ENCODE measurements at places on chromosomes 7 and 10. TPM values are rescaled to one million over a fixed set of nuclear protein-coding genes. Genes with fewer than 3 reads are reported as not detected.

GRCh38 chr10:62352356-62352970 lies 21.7 kb upstream of the ZNF365 start:
- no peak overlapping the region for H3K4me3 ChIP-seq
- H3K36me3 ChIP-seq, result no peaks in the 10 kb centered on the region
- H3K27ac ChIP-seq, result no peak overlapping the region
- DNase-seq, result no peak
- no peaks in the 10 kb centered on the region for H3K27me3 ChIP-seq

- no peaks in the 10 kb centered on the region for H3K27me3 ChIP-seq
- no peak overlapping the region for H3K27ac ChIP-seq
- no peaks in the 10 kb centered on the region for H3K4me1 ChIP-seq
Measured at GRCh38 chr7:45236666-45237065, 79.1 kb downstream of the RAMP3 start.

DNA sequence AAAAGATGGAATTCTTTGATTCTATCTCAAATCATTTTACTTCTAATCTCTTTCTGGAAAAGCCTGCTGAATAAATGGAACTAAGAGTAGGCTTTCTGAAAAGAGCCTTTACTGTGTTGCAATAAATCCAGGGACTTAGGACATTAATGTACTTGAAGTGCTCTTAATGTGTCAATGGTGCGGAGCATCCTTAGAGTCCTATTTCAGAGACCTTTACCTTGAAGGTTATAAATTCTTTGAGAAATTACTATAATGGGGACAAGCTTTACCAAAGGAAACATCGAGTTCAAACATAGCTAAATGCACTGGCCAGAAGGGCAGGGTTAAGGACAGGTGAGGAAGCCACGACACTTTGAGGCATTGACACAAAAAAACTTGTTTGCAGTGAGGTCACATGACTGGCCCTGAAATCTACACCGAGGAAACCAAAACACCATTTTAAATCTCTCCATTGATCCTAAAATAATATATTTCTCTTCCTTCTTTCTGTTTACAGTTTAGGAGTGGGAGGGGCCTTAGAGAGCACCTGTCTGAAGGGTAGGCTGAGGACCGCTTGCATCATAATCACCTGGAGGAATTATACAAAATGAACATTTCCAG lies 48.1 kb upstream of the EXOC6 start:
- no peaks in the 10 kb centered on the region for H3K4me1 ChIP-seq
- no peaks in the 10 kb centered on the region for H3K36me3 ChIP-seq
- H3K27me3 ChIP-seq, result no peaks in the 10 kb centered on the region
- no peak overlapping the region for H3K27ac ChIP-seq
- H3K4me3 ChIP-seq, result no peak overlapping the region

GRCh38 chr7:42272793-42273665 lies 36.0 kb upstream of the GLI3 start:
- no peak overlapping the region for H3K4me3 ChIP-seq
- no peaks in the 10 kb centered on the region for H3K4me1 ChIP-seq
- H3K27me3 ChIP-seq, result no peaks in the 10 kb centered on the region
- no peak for DNase-seq
- no peaks in the 10 kb centered on the region for H3K36me3 ChIP-seq

DNA sequence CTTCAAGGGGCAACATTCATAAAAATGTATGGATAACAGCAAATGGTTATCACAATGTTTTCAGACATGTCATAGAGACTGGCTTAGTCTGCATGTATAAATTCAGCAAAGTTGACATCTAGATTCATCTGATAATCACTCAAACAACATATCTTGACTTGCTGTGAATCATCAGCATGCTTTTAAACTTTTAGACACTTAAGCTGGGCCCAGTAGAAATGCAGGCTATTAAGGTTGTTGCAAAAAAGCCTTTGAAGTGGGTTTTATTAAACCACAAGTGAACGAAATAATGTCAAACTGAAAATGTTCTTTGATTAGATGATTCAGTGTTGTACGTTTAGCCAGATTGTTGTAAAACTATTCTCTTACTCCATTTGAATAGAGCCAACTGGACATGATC lies 759.6 kb downstream of the NXPH1 start:
- DNase-seq, result no peak
- H3K27me3 ChIP-seq, result no peaks in the 10 kb centered on the region
- H3K36me3 ChIP-seq, result no peaks in the 10 kb centered on the region
- H3K4me3 ChIP-seq, result no peak overlapping the region
- no peaks in the 10 kb centered on the region for H3K4me1 ChIP-seq
- H3K27ac ChIP-seq, result no peak overlapping the region

- DNase-seq, result no peak
- H3K27me3 ChIP-seq, result peaks cover 7% of the 10 kb centered on the region
- H3K4me1 ChIP-seq, result no peaks in the 10 kb centered on the region
- no peak overlapping the region for H3K4me3 ChIP-seq
- no peak overlapping the region for H3K27ac ChIP-seq
Measured at GRCh38 chr10:43074409-43074808, 2.5 kb upstream of the RET start.

DNA sequence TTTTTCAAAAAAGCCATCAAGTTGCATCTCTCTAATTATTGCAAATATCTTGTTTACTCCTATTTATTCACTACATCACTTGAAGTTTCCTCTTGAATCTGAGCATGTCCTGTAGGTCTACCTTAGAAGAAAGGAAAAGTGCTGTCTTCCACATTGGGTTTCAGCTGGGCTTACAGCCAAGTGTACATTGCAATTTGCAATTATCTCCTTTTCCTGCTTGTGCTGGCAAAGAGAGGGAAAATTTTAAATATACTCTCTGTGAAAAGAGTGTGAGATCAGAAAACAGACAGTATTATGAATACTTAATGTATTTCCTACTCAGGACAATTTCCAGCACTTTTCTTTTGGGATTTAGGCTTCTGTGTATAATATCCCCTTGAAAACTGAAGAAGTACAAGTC lies 839.7 kb downstream of the CNTNAP2 start:
- H3K4me3 ChIP-seq, result no peak overlapping the region
- H3K4me1 ChIP-seq, result no peaks in the 10 kb centered on the region
- no peak overlapping the region for H3K27ac ChIP-seq
- DNase-seq, result no peak
- H3K36me3 ChIP-seq, result no peaks in the 10 kb centered on the region
- H3K27me3 ChIP-seq, result no peaks in the 10 kb centered on the region

- peak; percentile 23 for DNase-seq
- H3K27ac ChIP-seq, result peak overlapping the region; percentile 91
- no peaks in the 10 kb centered on the region for H3K36me3 ChIP-seq
- H3K4me3 ChIP-seq, result peak overlapping the region; percentile 70
- H3K27me3 ChIP-seq, result no peaks in the 10 kb centered on the region
Measured at GRCh38 chr10:110209926-110210673, 2.7 kb downstream of the MXI1 start.

DNA sequence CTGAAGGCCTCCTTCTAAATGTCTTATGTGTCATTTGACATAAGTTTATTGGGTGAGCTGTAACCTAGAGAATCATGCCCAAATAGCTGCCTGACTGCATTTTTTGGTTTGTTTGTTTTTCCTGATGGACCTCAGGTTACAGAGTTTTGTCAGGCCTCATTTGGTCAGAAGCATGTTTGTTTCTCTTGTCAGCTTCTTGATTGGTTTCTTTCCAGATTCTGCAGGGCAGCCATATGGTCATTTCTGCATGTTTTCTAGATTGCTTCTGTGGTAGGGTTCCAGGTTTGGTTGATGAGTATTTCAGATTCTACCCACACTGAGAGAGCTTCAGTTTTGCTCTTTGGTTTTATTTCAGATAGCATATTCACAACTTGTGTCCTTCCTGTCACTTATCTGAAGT lies 28.0 kb downstream of the GLCCI1 start:
- no peak overlapping the region for H3K4me3 ChIP-seq
- H3K36me3 ChIP-seq, result no peaks in the 10 kb centered on the region
- no peaks in the 10 kb centered on the region for H3K27me3 ChIP-seq
- no peaks in the 10 kb centered on the region for H3K4me1 ChIP-seq
- DNase-seq, result peak; percentile 13
- no peak overlapping the region for H3K27ac ChIP-seq

The CDC14C gene
- total RNA-seq, result not detected

- no peak overlapping the region for H3K27ac ChIP-seq
- DNase-seq, result no peak
- no peaks in the 10 kb centered on the region for H3K27me3 ChIP-seq
- no peaks in the 10 kb centered on the region for H3K4me1 ChIP-seq
- H3K36me3 ChIP-seq, result no peaks in the 10 kb centered on the region
- no peak overlapping the region for H3K4me3 ChIP-seq
Measured at GRCh38 chr10:8835453-8836167, 781.1 kb downstream of the GATA3 start.

GRCh38 chr7:36571190-36571560 lies 153.1 kb downstream of the AOAH start:
- no peaks in the 10 kb centered on the region for H3K36me3 ChIP-seq
- no peak overlapping the region for H3K4me3 ChIP-seq
- DNase-seq, result no peak

DNA sequence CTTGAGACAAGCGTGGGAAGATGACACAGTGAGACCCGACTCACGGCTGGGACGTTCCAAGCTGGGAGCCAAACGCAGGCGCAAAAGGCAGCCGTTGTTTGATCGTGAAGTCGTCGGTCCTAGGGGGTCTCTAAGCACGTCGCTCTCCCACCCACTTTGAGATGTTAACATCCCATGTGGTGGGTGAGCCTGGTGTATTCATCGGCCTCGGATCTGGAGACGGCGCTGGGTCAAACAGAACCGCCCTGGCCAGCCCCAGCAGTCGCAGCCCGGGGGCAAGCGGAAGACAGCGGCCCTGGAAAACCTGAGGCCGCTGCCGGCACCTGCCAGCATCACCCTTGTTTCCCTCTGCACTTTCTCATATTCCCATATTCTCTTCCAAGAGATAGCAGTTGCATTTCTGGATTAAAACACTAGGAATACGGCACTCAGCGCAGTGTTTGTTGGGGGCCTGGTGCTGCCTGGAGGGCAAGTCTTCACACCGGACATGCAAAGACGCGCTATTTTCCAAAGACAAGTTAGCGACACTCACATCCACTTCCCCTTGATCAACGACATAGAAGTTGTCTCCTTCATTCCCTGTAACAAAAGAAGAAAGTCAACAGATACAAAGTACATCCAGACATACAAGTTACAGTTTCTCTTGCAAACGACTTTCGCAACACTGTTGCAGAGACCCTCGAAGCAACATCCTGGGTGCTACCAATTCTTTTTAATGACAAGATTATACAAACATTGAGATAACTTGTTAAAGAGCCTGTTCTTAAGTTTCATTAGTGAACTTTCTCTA lies 86.2 kb upstream of the PDGFA start:
- H3K4me3 ChIP-seq, result no peak overlapping the region
- H3K4me1 ChIP-seq, result no peaks in the 10 kb centered on the region
- H3K36me3 ChIP-seq, result no peaks in the 10 kb centered on the region
- H3K27ac ChIP-seq, result no peak overlapping the region

The HTR5A gene
- not detected for total RNA-seq

DNA sequence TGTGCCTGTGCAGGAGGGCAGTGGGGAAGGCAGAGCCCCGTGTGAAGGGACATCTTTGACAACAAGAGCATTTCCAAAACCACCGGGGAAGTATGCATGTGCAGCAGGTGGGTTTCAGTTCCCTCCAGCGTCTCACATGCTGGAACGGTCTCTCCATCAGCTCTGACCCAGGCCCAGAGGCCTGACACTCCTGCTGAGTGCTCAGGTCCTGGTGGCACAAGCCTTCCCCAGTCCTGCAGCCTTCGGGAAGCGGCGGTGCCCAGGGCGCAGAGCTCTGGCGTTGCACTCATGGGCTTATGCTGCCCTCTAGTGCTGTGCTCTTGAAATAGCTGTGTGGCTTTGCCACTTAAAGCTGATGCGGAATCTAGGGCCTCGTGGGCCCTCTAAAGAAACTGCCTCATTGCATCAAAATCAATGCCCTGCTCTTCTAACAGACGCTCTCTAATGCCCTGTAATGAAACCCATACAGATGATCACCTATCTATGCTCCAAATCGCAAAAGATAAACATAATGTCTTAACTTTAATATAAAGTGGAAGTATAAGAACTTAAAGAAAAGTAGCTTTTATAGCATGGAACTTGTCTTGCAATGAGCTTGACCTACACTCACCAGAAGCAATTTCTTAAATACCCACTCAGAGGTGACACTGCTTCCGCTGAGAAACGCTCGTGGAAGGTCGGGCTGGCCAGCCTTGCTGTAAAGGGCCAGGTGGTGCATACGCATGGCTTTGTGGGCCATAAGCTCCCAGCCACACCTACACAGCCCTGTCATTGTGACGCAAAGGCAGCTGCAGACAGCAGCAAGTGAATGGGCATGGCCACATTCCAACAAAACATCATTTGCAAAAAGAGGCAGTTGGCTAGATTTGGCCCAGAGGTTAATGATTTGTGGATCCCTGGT lies 38.6 kb downstream of the CLRN3 start:
- no peak overlapping the region for H3K4me3 ChIP-seq
- peak; percentile 43 for DNase-seq
- peaks cover 3% of the 10 kb centered on the region for H3K27me3 ChIP-seq
- H3K27ac ChIP-seq, result no peak overlapping the region
- H3K36me3 ChIP-seq, result no peaks in the 10 kb centered on the region

- DNase-seq, result no peak
- no peak overlapping the region for H3K27ac ChIP-seq
- H3K27me3 ChIP-seq, result no peaks in the 10 kb centered on the region
- H3K36me3 ChIP-seq, result no peaks in the 10 kb centered on the region
- H3K4me1 ChIP-seq, result no peaks in the 10 kb centered on the region
Measured at GRCh38 chr10:31374146-31374696, 55.2 kb downstream of the ZEB1 start.

- no peak overlapping the region for H3K4me3 ChIP-seq
- peak; percentile 18 for DNase-seq
- H3K4me1 ChIP-seq, result no peaks in the 10 kb centered on the region
- H3K27me3 ChIP-seq, result no peaks in the 10 kb centered on the region
- H3K36me3 ChIP-seq, result no peaks in the 10 kb centered on the region
Measured at GRCh38 chr10:6912424-6912823, 332.3 kb upstream of the PRKCQ start.

DNA sequence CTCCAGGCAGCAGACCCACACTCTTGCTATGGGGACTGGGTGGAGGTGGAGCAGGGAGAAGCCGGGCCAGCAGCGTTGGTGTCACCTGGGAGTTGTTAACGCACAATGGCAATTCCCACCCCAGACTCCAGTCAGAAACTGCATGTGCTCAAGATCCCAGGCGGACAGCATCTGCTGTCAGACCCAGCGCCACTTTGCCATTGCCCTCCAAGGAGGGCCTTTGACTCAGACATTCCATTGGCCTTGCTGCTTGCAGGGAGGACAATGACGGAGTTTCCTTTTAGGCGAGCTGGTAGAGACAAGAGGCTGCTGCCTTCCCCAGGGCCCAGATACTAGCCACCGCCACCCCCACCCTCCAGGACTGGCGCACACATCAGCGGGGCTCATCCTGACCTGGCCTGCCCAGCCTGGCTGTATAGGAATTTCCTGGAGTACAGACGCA lies 34.5 kb downstream of the ZNF775 start:
- H3K27ac ChIP-seq, result no peak overlapping the region
- no peak overlapping the region for H3K4me3 ChIP-seq
- no peak for DNase-seq
- no peaks in the 10 kb centered on the region for H3K36me3 ChIP-seq
- H3K4me1 ChIP-seq, result no peaks in the 10 kb centered on the region

- no peak for DNase-seq
- no peaks in the 10 kb centered on the region for H3K27me3 ChIP-seq
- no peaks in the 10 kb centered on the region for H3K36me3 ChIP-seq
- no peak overlapping the region for H3K27ac ChIP-seq
- H3K4me3 ChIP-seq, result no peak overlapping the region
Measured at GRCh38 chr7:8035647-8036518, 67.3 kb downstream of the GLCCI1 start.

The CYP26A1 gene
- not detected for total RNA-seq
